Smooth muscle cell of the coronary artery (primary cell): ENCODE measurements at places on chromosomes 5 and 9. TPM values are rescaled to one million over a fixed set of nuclear protein-coding genes. Genes with fewer than 3 reads are reported as not detected.

SVEP1 gene
- total RNA-seq, result 9.8 and 150 TPM in 2 replicates

JAKMIP2 gene
- total RNA-seq, result 0.15 TPM in 1 of 2 replicates, not detected in the other

ACSL6 gene
- total RNA-seq, result 0.12 TPM in 1 of 2 replicates, not detected in the other

CDH6 gene
- total RNA-seq, result 11.9 and 227 TPM in 2 replicates

OR13C4 gene
- total RNA-seq, result not detected in 2 replicates

PCDHB16 gene
- total RNA-seq, result 0.23 and 0.70 TPM in 2 replicates

CYLC2 gene
- total RNA-seq, result not detected in 2 replicates

TAS2R1 gene
- total RNA-seq, result not detected in 2 replicates

BSPRY gene
- not detected in 2 replicates for total RNA-seq

SPATA31A3 gene
- not detected in 2 replicates for total RNA-seq

INSYN2B gene
- total RNA-seq, result 3.3 and 4.0 TPM in 2 replicates

TEX48 gene
- not detected in 2 replicates for total RNA-seq

IRGM gene
- total RNA-seq, result not detected in 2 replicates

PCDHA4 gene
- 0.23 and 0.82 TPM in 2 replicates for total RNA-seq

IL31RA gene
- 0.82 TPM in 1 of 2 replicates, not detected in the other for total RNA-seq

CHSY3 gene
- total RNA-seq, result 4.0 and 8.8 TPM in 2 replicates

ANKRD20A1 gene
- total RNA-seq, result 1.1 TPM in 1 of 2 replicates, not detected in the other

SV2C gene
- total RNA-seq, result not detected in 2 replicates

WDR70 gene
- total RNA-seq, result 25.9 and 26.9 TPM in 2 replicates

WNK2 gene
- total RNA-seq, result under 0.01 TPM in 1 of 2 replicates, not detected in the other

FOXD4L3 gene
- total RNA-seq, result 0.08 TPM in 1 of 2 replicates, not detected in the other

GABRA6 gene
- not detected in 2 replicates for total RNA-seq

GFRA3 gene
- under 0.01 TPM in 1 of 2 replicates, not detected in the other for total RNA-seq

MAMDC2 gene
- total RNA-seq, result 2.7 and 3.5 TPM in 2 replicates

RPL7A gene
- total RNA-seq, result 3,249 and 3,613 TPM in 2 replicates

TYRP1 gene
- 0.38 TPM in 1 of 2 replicates, not detected in the other for total RNA-seq

IL3 gene
- total RNA-seq, result not detected in 2 replicates

TMEM232 gene
- total RNA-seq, result 1.4 and 4.6 TPM in 2 replicates

TXNDC8 gene
- not detected in 2 replicates for total RNA-seq

IL9 gene
- total RNA-seq, result not detected in 2 replicates

CAMK2A gene
- total RNA-seq, result 0.08 and 0.35 TPM in 2 replicates

NR5A1 gene
- not detected in 2 replicates for total RNA-seq

C7 gene
- total RNA-seq, result 15.8 and 132 TPM in 2 replicates
